ENCODE measurements at places on chromosomes 13 and 19.

DNA sequence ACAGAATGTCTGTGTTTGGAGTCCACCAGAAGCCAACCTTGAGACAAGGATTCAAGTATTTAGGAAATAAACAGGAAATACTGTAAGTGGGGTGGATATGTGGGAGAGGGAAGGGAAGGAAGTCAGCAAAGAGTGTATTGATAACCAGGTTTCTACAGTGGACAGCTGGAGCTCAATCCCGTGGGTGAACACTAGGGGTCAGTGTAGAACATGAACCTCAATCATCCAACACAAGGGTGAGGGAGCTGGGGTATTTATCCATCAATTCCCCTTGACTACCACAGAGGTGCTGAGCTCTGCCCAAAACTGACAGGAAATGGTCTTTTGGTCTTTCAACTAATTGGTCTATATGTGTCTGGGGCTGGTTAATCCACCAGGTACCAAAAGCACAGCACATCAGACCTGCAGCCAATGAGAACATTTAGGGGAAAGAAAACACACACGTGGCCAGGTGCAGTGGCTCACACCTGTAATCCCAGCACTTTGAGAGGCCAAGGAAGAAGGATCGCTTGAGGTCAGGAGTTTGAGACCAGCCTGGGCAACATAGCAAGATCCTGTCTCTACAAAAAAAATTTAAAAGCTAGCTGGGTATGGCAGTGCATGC, 5.6 kb upstream of the SYDE1 start:
- peak; percentile 50 for DNase-seq

DNA sequence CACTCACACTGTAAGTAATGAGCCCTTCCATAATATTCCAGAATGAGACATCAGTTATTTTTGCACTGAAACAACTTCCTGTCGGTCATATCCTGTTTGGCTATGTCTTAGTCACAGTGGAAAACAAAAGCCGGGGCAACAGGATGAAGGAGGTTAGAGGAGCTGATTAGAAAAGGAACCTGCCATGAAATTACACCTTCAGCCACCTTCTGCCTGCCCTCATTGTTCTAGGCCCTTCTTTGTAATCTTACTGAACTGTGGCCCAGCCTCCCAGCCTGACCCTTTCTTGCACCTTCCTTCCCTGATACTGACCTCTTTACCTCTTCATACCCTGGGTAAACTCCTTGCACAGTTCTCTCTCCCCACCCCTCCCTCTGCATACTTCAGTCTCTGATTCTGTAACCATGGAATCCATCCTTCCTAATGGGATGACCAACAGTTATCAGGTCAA, 67.3 kb downstream of the DOCK9 start:
- peak; percentile 10 for DNase-seq

DNA sequence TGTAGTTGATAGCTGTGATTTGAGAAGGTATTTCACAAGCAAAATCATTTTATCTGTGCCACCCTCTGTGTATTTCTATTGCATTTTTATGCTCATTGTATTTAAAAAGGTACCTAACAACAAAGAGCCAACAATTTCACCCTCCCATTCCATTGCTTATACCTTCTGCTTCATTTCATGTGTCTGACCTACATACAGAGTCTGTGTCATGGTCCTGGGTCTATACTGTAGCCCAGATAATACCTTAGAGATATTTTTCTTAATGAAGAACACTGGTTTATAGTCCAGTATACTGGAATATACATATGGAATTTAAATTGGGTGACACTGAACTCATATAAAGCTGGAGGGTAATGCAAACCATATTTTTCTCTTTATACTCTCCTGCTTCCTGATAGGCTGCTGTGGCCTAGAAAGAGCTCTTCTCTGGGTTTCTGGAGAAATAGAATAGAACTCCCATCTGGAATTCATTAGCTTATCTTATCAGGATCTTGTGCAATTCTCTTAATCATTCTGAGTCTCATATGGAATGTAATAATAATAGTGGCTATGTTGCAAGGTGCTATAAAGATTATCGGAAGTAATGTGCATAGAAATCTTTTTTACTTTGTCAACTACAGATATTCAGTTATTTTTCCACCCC, 31.8 kb upstream of the SPART start:
- DNase-seq, result no peak

- no peak for DNase-seq
Measured at GRCh38 chr13:33927315-33927714, 109.4 kb downstream of the RFC3 start.

DNA sequence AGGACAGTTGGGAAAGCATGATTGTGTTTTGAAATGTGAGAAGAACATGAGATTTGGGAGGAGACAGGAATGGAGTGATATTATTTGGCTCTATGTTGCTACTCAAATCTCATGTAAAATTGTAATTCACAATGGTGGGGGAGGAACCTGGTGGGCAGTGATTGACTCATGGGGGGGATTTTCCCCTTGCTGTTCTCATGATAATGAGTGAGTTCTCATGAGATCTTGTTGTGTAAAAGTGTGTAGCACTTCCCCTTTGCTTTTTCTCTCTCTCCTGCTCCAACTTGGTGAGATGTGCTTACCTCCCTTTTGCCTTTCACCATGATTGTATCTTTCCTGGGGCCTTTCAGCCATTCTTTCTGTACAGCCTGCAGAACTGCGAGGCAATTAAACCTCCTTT, 1261.0 kb upstream of the ATXN8OS start:
- DNase-seq, result no peak

DNA sequence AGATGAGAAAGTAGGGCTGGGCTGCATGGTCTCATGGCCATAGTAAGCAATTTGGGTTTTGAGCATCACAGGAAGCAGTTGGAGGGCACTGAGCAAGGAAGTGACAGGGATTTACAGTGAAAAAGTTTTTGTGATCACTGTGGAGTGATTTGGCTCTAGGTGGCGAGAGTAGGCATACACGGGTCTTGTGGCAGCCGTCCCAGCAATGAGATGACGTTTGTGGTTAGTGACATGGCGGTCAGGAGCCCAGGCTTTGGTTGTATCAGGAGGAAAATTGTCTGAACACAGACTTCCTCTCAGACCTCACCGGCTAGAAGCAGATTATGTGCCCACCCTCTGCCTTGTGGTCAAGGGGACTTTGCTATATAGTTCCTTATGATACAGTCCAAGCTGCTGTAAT, 3.3 kb downstream of the ZNF444 start:
- no peak for DNase-seq

DNA sequence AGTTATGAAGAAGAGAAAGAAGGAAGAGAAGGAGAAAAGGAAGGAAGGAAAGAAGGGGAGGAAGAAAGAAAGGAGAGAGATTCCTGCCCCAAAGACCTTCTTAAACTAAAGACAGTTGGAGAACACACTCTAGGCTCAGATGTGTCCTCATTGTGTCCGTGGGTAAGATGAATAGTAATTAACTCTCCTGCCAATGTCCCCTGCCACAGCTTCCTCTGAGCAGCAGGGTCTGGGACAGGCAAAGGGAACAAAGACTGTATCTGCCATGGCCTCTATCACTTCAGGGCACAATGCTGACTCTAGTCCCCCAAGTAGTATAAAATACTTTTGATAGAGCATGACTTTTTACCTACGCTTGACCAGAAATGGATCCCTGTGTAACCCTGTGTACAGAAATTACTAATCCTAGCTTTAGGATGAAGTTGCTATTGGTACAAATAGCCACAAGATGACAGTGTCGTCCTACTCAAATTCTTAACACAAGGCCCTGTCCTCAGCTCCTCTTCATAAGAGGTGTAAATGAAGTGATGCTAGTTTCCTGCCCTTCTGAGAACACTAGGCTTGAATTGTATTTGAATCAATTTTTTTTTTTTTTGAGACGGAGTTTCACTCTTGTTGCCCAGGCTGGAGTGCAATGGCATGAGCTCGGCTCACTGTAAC, 186.2 kb upstream of the GPR12 start:
- DNase-seq, result no peak

DNA sequence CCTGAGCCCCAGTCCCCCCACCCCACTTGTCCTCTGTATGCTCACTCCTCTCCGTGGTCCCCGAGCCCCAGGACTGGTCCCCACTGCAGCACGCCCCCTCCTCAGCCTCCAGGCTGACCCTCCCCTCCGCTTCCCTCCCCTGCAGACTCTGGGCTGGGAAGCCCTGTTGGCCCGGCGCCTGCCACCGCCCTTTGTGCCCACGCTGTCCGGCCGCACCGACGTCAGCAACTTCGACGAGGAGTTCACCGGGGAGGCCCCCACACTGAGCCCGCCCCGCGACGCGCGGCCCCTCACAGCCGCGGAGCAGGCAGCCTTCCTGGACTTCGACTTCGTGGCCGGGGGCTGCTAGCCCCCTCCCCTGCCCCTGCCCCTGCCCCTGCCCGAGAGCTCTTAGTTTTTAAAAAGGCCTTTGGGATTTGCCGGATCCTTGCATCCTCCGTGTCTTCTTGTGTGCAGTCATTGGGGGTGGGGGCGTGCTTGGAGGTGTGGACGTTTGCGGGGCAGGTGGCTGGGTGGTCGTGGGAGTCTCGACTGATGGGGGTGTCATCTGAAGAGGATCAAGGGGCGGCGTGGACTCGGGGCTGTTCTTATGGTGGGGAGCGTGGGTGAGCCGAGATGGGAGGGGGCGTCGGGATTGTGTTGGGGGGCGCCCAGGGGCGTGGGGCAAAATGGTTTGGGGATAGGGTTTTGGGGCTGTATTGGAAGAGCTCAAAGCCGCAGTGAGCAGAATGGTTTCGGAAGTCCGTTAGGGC, 3.5 kb downstream of the PTGER1 start:
- no peak for DNase-seq

GRCh38 chr13:38348861-38349389, 726 bp upstream of the UFM1 start:
- DNase-seq, result peak; percentile 3

- no peak for DNase-seq
Measured at GRCh38 chr13:22320991-22321390, 650.1 kb downstream of the FGF9 start.

- no peak for DNase-seq
Measured at GRCh38 chr13:49746111-49746510, 46.4 kb downstream of the KPNA3 start.

Data from stimulated activated CD4-positive, alpha-beta T cell treated with anti-CD3 and anti-CD28 coated beads, Interleukin-12 subunit alpha, Interleukin-12 subunit beta, amount 100 ng/mL, for 4 hours (primary cell).